Femur (tissue), 1 donor: ENCODE measurements at places on chromosomes 5 and 9.
A peak's percentile ranks its signal among the peaks of the same experiment; 100 is the strongest.

GRCh38 chr5:160837211-160837610 is 14.8 kb downstream of the ATP10B start:
- no peak for DNase-seq

- no peak for DNase-seq
These were observed 4.1 kb downstream of the PRDM6 start for GRCh38 chr5:123093111-123093600.

DNA sequence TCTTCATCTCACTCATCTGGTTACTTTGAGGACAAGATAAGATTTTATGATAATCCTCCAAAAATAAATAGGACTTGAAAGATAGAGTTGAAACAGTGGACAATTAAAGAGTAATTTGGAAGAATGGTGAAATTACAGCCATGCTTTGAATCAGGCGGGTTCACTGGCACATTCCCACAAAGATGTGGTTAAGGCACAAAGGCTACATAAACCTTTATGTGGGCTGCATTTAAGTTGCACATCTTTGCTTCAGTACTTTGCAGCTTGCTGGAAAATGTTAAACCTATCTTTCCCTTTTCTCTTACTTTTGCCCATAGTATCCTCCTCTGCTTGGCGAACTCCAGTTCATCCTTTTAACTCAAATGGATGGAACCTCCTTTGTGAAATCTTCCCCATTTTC is 92.2 kb upstream of the TNFAIP8 start:
- DNase-seq: no peak

DNA sequence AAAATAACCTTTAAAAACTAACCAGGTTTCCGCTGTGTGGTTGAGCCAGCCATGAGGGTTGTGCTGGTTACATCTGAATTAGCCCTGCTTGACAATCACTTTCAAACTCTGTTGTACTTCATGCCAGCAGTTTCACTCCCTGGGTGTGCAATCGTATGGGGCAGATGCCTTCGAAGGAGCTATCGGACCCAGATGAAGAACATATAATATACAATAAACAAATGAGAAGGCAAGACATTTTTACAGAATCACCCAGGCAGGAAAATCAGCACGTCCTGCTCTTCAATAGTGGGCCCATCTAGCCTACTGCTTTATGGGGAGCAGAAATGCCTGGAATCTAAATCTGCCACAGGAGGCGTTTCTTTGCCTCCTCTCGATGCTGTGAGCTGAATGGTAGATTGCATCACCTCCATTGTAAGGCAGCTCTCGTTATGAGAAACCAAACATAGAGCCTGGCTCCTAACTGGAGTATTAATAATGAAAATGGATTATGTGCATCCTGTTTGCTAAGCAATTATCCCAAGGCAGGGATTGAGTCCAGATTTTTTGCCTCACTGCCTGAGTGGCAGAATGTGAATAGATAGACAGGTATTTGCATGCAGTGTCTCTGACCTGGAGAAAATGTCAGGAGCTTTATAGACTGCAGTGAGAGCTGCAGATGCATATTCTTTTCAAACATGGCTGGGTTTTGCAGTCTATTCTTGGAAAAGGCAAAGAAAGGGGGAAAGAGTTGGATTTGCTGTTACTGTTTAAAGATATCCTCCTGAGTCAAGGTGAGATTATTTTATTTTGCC is 143.3 kb upstream of the SMARCA2 start:
- DNase-seq: no peak

DNA sequence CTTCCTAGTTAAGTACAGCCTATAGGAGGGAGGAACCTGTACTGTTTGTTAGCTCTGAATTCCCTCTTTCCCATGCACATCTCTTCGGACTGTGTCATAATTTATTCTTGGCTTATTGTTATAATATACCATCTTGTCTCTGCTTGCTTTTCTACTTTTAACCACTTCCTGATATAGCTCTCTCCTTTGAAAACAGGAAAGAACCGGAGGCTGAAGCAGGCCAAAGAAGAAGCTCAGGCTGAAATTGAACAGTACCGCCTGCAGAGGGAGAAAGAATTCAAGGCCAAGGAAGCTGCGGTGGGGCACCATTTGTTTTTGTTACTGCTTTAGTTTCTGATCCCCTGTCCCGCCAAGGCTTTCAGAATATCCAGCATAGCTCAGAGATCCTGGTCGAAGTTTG is 4.8 kb downstream of the ATP6V1G1 start:
- DNase-seq: peak; percentile 34

DNA sequence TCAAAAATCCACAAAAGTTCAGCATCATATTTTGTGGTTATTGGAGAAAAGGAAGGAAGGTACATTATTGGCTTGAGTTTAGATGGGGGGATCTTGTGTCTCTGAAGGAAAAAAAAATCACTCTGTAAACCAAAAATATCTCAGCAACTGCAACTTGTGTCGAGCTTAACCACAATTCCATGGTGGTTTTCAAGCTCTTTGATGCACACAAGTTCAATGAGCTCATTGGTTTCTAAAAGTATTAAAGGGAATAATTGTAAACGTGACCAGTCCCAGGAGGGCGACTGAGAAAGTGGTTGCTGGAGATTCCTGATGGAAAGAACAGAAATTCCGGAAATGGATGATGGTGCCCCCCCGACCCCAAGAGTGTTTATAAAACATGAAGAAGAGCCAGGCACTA is 173.8 kb downstream of the PSAT1 start:
- no peak for DNase-seq

DNA sequence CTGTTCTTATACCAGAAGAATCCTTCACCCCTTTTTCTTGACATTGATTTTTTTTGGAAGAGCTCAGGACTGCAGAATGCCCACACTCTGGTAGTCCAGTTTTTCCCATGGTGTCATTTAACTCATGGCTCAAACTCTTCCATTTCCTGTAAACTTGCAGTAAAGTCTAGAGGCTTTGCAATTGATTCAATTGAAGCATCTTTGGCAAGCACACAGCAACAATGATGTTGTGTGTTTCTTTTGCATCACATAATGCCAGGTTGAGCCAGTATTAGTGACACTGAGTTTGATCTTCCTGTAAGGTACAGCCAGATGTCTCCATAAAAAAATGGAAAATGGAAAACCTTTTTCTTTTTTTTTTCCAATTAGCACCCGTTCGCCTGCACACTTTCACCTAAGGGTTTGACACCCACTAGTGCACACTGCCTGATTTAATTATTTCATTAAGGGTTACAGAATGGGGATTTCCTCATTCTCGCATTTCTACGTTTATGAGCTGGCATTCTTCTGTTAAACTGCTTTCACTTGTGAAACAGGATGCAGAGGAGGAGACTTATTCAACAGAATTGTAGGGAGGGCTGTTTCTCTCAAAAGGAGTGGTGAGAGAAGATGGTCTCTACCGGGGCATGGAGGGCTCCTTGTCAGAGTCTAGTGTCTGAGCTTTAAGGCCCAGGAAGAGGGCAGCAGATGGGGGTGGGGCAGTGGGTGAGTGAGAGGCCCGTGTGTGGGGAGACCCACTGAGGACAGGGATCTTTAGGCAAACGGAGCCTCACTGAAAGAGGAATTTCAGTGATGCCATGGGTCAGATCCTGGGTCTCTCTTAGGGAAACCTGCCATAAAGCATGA is 2.2 kb upstream of the S1PR3 start:
- no peak for DNase-seq

- DNase-seq: no peak
These were observed 16.8 kb downstream of the NFX1 start for GRCh38 chr9:33307067-33307466.

DNA sequence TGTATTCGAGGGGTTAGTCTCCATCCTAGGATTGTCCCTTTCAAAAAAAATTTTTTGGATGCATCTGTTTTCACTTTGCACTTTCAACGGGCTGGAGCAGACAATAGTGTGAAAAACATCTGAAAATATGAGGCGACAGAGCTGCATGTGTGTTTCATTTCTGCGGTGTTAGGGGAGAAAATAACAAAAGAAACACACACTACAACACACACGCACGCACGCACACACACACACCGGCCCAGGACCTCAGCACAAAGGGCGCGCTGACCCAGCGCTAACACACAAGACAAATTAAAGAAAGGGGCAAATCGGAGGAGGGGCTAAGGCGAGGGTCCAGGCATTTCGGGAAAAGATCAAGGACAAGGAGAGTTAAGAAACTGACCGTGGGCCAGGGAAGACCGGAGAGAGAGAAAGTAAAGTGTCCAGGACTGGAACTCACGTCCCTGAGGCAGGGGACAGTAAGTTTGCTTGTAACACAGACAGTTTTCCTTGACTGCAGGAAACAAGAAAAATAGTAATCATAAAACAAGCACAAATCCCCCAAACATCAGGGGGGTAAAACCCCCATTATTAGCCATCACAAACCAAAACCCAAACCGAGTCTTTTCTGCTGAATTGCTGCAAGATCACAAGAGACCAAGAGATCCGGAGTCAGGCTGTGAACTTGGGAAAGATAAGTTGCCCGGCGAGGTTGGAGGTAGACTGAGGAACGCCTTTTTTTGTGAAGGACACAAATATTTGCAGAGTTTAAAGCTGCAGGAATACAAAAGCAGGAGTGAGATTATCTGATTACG is 302.1 kb downstream of the PARP8 start:
- DNase-seq: no peak

DNA sequence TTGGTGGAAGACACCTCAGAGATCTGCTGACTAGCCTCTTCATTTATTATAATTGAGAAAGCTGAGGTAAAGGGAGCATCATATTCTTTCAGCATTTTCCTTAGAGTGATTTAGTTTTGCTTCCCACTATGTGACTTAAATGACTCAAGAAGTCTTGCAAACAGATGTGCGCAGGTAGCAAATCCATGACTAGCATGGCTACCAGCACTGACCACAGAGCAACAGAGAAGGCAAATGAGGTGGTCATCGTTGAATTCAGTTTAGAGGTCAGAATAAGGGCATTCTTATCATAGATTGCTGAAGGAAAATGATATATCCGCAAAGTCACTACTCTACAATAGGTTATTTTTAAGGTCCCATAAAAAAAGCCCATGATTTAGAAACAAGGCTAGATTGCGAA is 162.2 kb downstream of the PIK3R1 start:
- DNase-seq: no peak

GRCh38 chr9:33447799-33448553 is 583 bp upstream of the AQP3 start:
- DNase-seq: no peak

DNA sequence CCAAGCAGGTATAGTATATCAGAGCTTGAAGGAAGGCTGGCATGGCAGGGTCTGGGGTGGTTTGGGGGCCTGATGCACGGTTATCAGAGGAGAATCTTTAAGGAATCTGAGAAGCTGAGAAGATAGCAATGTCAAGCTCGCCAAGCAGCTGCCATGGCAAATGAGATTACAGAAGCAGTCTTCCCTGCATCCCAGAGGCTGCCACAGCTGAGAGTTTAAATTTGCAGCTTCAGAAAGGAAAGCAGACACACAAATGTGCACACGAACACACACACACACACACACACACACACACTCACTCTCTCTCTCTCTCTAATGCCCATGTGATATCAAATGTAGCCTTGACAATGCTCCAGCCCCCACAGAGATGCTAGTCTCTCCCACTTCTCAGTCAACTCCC is 79.0 kb upstream of the TNC start:
- DNase-seq: no peak

GRCh38 chr9:117411547-117411946 is 3.3 kb downstream of the ASTN2 start:
- DNase-seq: no peak
